NCI-H510A treated with DMSO at 0.1 percent for 48 hours (cell line): ENCODE measurements at places on chromosomes 6 and 20.

- DNase-seq = no peak
Measured at GRCh38 chr20:62583424-62583920, 58.8 kb upstream of the SLCO4A1 start.

DNA sequence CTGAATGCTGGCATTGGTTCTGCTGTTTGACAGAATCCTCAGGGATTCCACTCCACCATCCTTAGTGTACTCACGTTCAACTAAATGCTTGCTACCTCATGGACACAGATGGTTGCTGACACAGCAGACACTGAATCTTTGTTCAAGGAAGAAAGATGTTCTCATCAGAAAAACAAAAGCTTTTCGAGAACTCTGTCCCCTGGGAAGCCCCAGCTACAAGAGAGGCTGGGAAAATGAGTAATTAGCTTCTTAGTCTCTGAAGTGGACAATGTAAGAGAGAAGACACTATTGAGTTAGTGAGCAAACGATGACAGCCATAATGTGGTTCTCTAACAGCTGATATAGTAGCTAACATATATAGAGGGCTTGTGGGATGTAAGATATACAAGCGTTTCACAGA, 30.9 kb upstream of the ENPP5 start:
- DNase-seq = no peak

DNA sequence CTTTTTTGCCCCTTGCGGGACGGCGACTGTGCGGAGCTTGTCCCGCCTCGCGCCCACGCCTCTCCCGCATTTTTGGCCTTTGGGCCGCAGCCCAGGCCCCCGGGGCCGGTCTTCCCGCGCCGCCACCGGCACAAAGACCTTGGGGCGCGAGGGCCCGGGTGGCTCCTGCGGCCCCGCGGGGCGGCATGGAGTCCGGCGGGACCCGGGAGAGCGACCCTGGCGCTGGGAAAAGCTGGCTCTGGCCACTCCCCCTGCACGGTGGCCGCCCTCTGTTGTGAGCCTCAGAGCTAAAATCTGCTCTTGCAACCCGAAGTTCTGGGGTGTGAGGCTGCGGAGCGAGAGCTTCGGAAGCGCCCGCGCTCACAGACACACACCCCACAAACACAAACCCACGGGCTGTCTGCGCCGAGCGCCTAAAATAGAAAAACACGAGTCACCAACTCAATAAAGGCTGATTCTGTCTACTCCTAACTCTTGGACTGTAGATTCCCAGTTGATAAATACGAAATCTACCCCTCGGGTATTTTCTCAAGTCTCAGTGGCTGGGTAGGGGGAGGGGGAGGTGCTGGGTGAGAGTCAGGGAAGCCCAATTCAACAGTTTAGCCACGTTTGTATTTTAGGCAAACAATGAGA, 496 bp upstream of the BEND3 start:
- DNase-seq = peak; percentile 55

GRCh38 chr6:6749702-6750491, 161.4 kb downstream of the LY86 start:
- DNase-seq = peak; percentile 2

DNA sequence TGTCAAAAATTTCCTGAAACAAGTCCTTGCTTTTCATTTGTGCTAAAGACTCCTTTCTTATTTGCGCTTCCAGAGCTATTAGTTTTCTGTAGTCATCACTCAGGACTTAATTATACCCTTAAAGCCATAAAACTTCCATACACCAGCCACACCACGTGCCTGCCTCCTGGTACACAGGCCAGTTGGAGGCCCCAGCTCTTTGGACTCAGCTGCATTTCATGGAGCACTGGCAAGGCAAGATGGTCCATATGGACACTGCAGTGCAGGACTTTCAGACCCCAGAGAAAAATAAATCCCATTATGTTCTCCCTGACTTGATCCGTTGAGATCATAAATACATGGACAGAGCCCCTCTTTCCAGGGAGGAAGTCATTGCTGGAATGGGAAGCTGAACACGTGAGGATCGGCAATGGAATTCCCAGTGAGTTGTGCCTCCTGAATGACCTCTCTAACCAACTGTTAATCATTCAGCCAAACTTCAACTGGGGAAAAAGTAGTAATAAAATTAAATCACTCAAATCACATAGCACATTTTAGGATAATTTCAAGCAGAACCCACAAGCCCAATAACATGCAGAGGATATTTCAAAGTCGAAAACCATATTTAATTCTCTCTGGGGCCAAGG, 173.1 kb downstream of the HACE1 start:
- no peak for DNase-seq

DNA sequence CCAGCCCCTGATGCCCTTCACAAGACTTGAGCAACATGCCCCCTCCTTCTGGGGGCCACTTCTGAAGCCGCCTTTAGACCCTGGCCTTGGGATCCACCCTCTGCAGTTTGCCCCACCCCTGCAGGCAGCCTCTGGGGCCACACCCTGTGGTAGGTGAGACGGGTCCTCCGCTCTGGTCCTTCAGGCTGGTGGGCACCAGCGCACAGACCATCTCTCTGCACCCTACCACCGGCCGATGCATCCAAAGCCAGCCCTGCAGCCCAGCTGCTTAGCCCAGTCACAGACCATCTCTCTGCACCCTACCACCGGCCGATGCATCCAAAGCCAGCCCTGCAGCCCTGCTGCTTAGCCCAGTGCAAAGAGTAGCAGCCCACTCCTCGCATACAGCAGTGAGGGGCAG, 159.3 kb upstream of the ECI2 start:
- no peak for DNase-seq

DNA sequence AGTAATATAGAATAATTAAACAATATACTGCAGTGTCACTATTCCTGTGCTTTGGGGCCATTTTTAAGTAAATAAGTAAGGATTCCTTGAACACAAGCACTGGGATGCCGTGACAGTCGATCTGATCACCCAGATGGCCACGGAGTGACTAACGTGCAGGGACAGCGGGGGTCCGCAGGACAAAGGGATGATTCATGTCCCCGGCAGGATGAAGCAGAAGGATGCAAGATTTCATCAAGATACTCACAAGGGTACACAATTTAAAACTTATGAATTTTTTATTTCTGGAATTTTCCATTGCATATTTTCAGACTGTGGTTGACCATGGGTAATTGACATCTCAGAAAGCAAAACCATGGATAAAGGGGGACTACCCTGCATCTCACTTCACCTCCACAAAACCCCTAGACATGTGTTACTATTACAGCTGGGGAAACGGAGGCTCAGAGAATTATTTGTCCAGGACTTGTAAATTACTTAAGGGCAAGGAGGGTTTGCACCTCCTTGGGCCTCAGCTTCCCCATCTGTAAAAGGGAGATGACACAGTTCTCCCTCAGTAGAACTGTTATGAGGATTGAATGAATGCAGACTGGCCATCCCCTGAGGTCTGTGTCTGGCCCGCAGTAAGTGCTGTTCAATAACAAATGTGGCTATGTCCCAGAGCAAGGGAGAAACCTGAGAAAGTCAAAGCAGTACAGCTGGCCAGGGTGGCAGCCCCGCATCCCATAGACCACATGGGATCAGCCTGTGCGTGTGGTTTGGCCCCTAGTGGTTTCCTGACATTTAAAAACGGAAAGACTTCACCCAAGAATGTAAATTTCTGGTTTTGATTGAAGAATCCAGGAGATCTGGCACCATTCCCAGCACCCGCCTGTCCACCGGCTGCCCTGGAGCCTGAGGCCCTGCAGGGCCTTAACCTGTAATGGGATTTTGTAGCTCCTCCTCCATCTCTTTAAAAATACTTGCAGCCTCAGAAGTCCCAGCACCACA, 235.5 kb downstream of the BMP7 start:
- DNase-seq = no peak

- DNase-seq = no peak
Measured at GRCh38 chr6:47169785-47170616, 127.9 kb upstream of the ADGRF1 start.

DNA sequence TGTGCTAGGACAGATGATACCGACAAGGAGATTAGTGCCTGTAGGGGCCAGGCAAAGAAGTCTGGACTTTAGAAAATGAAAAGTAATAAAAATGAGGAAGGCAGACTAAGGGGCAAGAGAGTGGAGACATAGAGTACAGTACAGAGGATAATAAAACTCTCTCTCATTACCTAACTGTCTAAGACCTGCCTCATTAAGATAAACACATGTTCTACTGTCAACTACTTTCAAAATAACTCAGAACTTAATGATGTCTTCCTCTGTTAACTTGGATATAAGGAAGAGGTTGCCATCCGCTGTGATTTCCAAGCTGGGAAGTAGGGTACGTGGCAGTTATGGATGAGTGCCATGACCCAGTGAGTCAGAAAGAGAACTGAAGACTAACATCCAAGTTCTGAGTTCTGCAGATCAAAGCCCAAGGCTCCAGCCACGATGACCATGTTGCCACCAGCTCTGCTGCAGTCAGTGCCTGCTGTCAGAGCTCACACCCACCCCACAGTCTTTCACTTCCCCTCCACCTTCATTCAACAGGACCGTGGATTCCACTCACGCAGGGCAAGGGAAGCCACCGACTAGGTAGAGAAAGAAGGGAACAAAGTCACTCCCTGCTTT, 81.8 kb downstream of the KIF16B start:
- DNase-seq = no peak

- DNase-seq = peak; percentile 25
Measured at GRCh38 chr20:58389324-58389967, 417 bp downstream of the VAPB start.

GRCh38 chr6:125750692-125751333, 1.4 kb downstream of the HEY2 start:
- no peak for DNase-seq

DNA sequence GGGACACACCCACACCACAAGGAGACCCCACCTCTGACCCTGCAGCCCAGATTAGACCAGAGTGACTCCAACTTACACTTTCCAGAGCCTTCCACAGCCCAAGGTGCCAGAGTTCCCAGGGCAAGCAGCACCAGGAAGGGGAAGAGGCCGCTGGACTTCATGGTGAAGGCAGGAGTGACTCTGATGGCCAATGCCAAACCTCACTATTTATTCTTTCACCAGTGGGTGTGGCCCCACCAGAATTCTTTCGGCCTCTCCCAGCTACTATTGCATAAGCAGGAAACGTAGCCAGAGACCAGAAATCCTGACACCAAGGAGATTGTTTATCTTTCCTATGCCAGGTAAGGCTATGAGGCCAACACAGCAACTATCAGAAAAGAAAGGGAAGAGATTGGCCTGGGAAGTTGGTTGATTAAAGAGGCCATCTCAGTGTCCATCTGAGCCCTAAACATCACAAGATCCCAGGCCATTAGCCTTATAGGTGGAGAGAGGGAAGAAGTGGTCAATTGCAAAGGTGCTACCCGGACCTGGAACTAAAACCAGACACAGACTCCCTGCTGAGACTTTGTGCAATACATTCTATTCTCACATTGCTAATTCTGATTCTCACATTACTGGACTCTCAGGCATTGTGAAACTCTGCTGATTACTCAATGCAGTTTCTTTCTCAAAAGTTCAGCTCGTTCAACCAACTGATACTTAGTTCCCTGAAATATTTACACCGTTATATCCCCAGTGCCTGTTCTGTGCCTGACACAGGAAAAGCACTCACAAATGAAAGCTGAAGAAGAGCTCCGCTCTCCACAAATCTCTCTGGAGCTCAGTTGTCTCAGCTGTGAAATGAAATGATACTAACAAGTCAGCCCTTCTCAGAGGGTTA, at the start of gene SLPI:
Gene SLPI, minus strand, starts transcription at position 182 of the 880 bp plus-strand sequence. Its CDS starts 21 bp downstream, at position 161.
- DNase-seq = peak; percentile 23

GRCh38 chr6:100057941-100058340, 63.9 kb upstream of the MCHR2 start:
- DNase-seq = no peak

DNA sequence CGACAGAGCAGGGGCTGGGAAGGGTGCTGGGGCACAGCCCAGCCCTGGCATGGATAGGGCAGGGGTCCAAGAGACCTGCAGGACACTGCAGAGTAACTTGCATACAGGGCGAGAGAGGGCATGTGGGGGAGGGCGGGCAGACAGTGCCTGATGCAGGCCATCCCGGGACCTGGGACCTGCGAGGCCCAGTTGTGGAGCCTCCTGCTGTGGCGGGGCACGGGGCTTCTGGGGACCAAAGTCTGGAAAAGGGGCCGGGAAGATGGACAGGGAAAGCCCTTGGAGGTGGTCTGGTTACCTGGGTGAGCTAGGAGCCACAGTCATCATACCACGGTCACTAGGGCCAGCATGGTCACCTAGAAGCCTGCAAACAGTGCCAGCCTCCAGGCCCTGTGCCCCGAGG, 412 bp upstream of the TUBB1 start:
- no peak for DNase-seq

- DNase-seq = no peak
Measured at GRCh38 chr20:5652626-5653553, 97.3 kb upstream of the SHLD1 start.

GRCh38 chr20:32909451-32909850, 50.7 kb downstream of the EFCAB8 start:
- no peak for DNase-seq

- DNase-seq = peak; percentile 26
Measured at GRCh38 chr6:161067749-161068148, 76.2 kb downstream of the MAP3K4 start.

DNA sequence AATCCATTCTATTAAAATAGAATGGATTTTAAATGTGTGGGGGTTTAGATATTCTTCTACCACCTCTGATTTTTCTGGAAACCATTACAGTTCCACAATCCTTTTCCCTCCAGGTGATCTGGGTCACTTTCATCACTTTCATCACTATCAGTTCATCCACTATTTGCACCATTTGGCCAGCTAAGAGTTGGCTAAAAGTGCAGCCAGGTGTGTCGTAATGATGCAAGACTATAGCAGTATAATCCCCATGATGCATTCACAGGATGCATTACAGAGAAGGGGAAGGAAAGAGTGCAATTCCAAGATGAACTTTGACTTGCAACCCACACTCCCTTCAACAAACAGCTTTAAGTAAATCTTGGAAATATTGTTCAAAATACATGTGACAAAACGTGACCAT, 4.9 kb downstream of the FUCA2 start:
- no peak for DNase-seq

DNA sequence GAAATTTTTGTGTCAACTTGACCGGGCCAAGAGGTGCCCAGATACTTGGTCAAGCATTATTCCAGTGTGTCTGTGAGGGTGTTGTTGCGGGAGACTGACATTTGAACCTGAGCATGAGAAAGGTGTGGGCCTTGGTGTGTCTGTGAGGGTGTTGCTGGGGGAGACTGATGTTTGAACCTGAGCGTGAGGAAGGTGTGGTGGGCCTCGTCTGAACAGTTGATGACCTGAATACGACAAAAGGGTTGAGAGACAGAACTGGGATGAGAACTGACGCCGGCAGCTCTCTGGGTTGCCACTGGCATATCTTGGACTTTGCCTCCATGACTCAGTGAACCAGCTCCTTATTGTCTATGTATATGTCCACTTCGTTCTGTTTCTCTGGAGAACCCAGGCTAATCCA, 240.5 kb downstream of the ERMARD start:
- no peak for DNase-seq

GRCh38 chr6:6586671-6587526, 1.6 kb upstream of the LY86 start:
- no peak for DNase-seq

GRCh38 chr6:110449541-110449895, 26.9 kb downstream of the SLC22A16 start:
- DNase-seq = no peak

DNA sequence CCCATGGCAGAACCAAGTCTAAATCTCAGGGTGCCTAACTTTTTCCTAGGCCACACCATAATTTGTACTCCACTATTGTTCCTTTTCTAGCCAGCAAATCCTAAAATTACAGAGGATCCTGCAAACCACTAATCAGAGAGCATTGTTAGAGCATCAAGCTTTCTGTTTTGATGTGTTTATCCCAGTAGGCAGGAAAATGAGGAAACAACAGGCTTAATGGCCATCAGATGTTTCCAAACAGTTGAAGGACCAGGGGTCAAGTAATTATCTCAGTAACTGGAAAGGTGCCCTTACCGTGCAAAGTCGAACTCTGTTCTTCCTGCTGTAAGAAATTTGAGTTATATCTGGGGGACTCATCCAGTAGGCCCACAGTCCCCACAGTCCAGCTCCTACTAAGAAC, 58.7 kb downstream of the RALY start:
- DNase-seq = no peak
